NCI-H1105 (cell line): ENCODE measurements at places on chromosomes 3 and 15.

DNA sequence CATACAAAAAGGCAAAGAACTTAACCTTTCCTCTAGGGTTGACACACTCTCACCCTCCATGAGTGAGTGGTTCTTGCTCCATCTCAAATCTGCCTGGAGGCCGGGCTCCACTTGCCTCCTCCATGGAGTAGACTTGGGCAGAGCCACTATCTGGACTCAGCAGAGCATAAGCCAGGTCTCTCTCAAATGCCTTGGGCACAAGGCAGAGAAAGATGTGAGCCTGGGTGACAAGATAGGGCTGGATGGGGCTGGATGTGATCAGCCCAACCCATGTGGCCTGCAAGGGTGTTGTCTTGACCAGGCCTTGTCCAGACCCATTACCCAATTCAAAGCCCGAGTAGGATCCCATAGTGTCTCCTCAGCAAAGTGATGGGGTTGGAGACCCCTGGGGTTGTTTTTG, 4.2 kb upstream of the RPL29 start:
- no peak for DNase-seq

DNA sequence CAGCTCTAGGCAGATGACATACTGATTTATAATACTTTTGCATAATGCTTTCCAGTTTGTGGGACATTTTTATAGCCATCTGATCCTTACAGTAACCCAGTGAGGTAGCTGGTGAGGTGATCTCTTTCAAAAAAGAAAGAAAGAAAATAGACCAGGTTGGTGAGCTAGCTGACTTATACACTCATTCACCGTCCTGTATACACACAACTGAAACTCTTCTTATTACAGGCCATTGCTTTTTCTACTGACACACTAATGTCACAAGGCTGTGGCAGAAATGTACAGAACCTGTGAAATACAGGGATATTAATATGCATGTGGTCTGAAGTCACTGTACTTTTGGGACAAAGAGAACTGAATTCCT, 150.2 kb upstream of the BHLHE40 start:
- DNase-seq = no peak

GRCh38 chr3:194404365-194405140, 5.5 kb upstream of the GP5 start:
- peak; percentile 57 for DNase-seq

DNA sequence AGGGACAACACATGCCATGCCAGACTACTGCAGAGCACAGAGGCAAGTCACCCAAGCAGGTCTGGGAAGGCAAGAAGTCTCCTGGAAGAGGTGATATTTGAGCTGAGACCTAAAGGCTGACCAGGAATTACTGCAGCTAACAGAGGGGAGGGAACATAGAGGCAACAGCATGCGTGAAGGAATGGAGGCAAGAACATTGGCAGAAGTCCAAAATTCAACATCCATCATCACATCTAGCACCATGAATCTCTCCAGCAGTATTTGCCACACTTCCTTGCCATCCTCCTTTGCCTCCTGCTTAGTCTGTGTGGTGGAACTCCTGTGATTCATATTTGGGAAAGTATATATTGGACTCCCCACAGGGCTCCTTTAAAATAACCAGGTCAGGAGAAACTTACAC, 870 bp upstream of the TSEN2 start:
- DNase-seq = peak; percentile 2

DNA sequence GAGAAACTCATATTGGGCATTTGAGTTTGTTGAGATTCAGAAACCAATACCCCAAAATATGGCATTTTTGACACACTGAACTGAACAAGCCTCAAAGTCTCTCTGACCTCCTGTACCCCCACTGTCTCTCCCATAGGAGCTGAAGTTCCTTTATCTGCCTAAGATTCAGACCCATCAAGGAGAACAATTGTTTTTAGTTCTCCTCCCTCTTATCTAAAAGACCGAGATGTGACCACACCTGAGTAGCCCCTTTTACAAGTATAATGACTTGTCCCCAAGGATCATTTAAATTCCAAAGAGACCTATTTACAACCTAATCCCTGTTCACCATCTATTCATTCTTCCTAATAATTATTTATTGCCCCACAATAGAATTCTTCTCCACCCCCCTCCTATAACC, 122.1 kb upstream of the PLAAT1 start:
- no peak for DNase-seq

DNA sequence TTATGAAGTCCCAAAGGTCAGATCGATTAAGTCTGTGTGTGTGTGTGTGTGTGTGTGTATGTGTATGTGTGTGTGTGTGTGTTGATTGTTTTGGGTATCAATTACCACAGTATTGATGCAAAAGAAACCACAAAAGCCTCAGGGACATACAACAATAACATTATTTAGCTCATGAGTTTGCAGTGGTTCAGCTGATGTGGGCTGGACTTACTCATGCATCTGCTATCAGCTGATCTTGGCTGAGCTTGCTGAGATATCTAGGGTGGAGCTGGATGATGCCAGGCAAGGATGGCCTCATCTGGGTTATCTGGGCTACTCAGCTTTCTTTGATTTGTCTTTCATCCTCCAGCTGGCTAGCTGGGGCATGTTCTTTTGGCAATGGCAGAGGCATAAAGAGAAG, 82.4 kb upstream of the PRR23C start:
- DNase-seq = no peak

DNA sequence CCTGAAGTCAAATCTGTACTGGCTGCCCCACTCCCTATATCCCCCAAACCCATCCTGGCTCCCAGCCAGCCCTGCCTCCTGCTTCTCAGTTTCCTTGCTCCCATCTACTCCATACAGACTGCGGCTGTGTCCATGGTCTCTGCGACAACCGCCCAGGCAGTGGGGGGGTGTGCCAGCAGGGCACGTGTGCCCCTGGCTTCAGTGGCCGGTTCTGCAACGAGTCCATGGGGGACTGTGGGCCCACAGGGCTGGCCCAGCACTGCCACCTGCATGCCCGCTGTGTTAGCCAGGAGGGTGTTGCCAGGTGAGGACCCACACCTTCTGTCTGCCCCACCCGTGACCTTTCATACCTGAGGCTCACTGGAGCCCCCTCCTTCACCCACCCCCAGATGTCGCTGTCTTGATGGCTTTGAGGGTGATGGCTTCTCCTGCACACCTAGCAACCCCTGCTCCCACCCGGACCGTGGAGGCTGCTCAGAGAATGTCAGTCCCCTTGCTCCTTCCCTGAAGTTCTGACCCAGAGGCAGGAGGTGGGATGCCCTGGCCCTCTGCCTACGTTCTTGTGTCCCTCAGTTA, 14.7 kb downstream of the STAB1 start:
- no peak for DNase-seq

DNA sequence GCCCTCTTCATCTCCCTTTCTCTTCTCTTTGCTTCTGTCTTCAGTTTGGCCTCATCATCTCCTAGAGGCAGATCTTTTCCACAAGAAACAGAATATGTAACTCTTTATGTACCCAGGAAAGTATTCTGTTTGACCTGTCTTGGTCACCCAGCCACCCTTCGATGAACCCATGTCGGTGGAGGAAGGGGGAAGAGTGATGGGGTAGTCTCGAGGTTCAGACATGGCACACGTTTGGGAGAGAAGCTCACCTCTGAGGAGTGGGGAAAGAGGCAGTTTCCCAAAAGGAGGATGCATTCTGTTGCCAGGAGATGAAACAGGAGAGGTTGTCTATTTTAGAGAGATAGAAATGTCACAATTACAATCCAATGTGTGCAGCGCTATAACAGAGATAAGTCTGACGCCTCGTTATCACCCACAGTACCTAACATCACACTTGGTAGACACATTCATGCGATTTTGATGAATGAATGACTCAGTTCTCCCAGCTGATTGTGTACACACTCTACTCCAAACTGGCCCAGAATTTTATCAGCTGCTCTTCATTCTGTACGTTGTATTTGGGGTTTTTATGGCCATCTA, 722 bp upstream of the CCDC50 start:
- peak; percentile 10 for DNase-seq

GRCh38 chr15:57943171-57943570, 122.3 kb downstream of the ALDH1A2 start:
- DNase-seq = no peak
